H4 (cell line): ENCODE measurements at places on chromosomes 13 and 19.

GRCh38 chr13:87884884-87885283 is 213.7 kb downstream of the SLITRK5 start:
- DNase-seq: peak; percentile 51

DNA sequence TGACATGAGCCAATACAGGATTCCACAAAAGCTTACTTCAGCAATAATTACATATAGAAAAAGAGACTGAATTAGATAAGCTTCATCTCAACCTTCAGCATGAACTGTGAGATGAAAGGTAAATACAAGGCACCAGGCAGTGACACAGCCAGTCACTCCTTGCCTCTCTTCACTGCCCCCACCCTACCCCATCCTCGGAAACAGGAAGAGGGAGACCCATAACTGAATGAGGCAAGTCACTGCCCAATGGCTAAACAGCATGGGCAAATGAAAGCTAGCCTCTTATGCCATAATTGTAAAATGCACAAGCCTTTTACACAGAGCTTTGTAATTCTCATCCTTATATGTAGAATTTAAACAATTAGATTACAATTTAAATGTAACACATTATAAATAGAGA is 1.7 kb downstream of the ZNF160 start:
- no peak for DNase-seq

DNA sequence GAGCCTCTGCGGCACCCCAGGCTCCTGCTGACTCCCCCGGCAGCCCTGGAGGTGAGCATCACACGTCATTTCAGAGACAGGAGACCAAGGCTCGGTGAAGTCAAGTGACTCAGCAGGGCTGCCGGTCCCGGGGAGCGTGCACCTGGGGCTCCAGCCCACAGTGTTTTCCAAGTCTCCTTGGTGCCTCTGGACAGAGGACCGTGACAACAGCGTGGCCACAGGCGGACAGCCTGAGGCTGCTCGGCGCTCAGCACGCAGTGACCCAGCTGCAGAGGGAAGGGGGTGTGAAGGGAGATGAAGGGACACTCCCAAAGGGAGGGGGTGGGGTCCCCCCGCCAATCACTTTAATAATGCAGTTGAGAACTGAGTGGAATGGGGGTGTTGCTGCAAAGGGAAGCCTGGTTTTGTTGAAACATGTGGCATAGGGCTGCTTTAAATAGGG is 17.5 kb upstream of the ASPDH start:
- DNase-seq: no peak

- DNase-seq: no peak
Observed at GRCh38 chr13:95367309-95367843, 66.1 kb upstream of the ABCC4 start.

GRCh38 chr19:58394821-58395219 is 636 bp upstream of the RNF225 start:
- no peak for DNase-seq

DNA sequence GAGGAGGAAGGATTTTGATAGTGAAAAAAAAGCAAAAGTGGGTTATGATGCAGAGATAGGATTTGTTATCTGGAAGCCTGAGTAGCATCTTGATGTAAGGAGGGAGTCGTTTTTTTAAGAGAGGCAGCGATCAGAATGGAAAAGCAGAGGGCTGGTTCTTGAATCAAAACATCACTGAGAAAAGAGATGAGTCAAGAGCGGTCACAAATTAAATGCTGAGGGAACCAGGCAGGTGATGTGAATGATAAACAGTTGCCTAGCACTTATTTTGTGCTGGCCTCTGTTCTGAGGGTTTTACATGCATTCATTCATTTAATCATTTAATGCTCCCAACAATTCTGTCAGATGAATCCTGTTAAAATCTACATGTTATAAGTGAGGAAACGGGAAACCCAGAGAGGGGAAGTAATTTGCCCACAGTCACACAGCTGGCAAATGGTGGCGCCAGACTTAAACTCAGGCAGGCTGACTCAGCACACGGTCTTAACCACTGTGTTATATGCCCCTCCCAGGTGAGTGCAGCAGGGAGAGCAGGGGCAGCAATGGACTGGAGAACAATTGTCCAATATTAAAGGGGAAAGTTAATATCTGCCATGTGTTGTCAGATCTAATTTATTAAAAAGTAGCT is 21.4 kb downstream of the SIGLECL1 start:
- no peak for DNase-seq

- no peak for DNase-seq
Observed at GRCh38 chr13:66716538-66716937, 513.6 kb downstream of the PCDH9 start.

DNA sequence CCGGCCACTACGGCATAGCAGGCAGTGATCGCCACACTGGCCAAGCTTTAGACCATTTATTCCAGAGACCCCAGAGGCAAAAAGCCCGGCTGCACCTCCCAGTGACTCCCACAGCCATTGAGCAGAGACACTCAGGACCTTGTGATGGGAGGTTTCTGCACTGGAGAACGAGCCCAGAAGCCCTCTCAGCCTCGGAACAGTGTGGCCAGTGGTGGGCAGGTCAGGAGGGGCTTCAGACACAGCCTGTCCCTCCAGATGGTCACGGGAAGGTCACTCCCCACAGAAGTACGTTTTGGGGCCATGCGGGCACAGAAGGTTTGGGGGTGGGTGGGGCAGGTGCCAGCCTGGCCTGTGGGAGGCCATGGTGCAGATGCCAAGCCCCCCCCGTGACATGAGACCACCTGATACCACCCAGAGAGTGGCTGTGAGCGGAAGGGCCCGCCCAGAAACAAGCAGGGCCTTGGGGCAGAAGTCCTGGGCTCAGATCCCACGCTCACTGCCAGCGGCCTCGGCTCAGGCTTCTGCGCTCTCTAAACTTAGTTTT is 599 bp upstream of the F10 start:
- no peak for DNase-seq

DNA sequence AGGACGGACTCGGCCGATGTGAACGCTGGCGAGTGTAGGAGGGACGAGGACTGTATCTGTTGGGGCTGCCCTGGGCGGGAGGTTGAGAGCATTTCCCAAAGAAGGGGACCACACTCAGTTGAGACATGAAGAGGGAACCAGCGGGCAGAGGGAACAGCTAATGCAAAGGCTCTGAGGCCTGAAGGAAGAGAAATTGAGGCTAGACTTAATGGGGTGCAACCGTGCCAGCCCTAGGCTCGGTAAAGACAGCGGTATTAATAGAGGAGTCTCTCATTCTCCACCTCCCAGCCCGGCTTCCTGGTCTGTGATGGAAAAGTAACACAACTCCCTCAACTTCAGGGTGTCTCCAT is 1.1 kb downstream of the MPV17L2 start:
- no peak for DNase-seq

DNA sequence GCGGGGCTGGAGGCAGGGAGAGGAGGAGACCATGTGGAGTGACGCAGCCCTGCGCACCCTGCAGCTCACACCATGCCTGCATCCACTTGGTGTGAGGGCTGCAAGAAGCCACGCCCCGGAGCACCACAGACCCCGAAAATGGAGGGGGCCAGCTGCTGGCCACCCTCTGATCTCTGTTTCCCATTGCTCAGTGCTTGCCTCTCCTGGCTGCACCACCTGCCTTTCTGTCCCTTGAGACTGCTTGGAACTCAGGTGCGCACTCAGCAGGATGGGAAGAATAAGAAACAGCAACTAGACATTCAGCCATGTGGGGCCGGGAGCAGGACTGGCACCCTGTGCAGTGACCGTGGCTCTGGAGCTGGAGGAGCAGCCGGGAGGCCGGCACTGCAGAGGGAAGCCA is 64.0 kb downstream of the ANKRD10 start:
- DNase-seq: no peak

DNA sequence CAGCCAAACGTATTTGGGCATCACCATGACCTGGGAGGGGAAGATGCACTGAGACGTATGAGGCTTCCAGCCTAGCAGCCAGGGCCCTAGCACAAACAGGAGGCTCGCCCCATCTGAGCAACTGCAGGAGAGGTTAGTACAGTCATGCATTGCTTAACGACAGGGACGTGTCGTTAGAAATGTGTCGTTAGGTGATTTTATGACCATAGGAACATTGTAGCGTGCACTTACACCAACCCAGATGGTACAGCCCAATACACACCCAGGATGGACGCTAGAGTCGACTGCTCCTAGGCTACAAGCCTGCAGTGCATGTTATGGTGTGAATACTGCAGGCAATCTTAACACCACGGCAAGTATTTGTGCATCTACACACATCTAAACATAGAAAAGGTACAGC is 9.3 kb downstream of the CD177 start:
- no peak for DNase-seq

GRCh38 chr19:3357992-3358688 is 8.2 kb upstream of the NFIC start:
- DNase-seq: no peak

GRCh38 chr19:15296841-15297415 is 35.4 kb downstream of the BRD4 start:
- no peak for DNase-seq

- DNase-seq: peak; percentile 83
Observed at GRCh38 chr19:54035215-54036178, 28.2 kb downstream of the VSTM1 start.

- DNase-seq: no peak
Observed at GRCh38 chr13:33015791-33016323, 366 bp upstream of the KL start.

DNA sequence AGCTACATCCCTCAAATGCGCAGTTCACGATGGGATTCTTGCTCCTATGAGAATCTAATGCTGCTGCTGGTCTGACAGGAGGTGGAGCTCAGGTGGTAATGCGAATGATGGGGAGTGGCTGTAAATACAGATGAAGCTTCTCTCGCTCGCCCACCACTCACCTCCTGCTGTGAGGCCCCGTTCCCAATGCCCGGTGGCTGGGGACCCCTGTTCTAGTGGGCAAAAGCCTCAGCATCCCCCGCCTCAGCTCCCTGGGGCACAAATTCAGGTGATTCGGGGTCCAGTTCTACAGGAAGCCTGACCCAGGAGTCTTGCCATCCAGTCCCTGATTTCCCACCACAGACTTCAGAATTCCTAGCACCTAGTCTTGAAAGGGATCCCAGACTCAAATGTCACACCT is 3.7 kb downstream of the RETN start:
- no peak for DNase-seq

- no peak for DNase-seq
Observed at GRCh38 chr13:67298297-67298696, 68.2 kb upstream of the PCDH9 start.

- DNase-seq: no peak
Observed at GRCh38 chr13:104632736-104633135, 1566.5 kb upstream of the SLC10A2 start.

DNA sequence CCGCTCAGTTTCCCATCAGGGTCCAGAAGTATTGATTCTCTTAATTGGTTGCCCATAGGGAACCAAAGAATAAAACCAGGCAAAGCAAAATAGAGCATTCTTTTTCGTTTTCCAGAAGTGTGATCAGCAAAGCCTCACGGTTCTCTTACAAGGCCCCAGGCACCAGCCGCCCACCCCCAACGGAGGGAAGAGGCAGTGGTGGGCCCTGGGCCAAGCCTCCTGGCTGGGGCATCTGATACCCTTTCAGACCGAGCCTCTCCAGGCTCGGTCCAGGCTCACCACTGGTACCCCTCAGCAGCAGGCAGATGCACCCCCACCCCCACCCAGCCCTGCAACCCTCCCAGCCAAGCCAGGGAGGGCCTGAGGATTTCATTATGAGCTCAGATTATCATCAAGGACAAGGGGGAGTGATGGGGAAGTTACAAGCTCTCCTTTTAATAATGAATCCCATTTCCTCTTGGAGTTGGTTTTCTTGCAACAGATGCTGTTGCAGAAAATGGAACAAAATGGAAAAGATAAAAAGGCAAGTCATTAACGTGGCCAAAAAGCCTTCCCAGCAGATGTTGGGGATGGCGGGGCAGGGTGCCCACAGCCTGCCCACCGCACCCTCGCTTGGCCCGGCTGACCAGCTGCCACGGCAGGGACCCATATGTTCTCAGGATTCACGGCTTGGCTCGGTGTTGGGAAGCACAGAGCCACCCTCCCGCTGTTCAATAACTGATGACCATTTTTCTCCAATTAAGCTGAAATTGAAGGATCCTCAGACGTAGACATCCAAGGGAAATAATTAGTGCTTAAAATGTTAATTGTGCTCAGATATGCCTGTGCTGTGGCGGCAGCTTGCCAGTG is 45.9 kb upstream of the KCTD15 start:
- no peak for DNase-seq

GRCh38 chr13:113322043-113322461 is 25.0 kb downstream of the LAMP1 start:
- DNase-seq: no peak

DNA sequence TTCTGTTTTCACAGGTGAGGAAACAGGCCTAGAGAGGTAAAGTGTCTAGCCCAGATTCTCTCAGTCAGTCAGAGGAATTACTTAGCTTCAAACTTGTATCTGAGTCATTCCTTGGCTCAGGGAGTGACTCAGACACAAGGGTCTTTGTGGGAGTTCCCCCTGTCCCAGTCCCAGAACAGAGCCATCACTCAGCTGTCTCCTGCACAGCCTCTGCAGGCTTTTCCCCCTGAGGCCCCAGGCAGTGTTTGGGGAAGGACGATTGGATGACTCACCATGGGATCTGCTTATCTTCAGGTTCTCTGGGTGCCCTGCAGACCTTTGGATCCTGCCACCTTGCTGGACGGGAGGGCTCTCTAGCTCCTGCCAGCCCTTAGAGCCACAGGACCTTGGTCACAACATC is 13.2 kb downstream of the ZNF793 start:
- DNase-seq: peak; percentile 15

- no peak for DNase-seq
Observed at GRCh38 chr13:52950436-52950956, 78.1 kb upstream of the OLFM4 start.

DNA sequence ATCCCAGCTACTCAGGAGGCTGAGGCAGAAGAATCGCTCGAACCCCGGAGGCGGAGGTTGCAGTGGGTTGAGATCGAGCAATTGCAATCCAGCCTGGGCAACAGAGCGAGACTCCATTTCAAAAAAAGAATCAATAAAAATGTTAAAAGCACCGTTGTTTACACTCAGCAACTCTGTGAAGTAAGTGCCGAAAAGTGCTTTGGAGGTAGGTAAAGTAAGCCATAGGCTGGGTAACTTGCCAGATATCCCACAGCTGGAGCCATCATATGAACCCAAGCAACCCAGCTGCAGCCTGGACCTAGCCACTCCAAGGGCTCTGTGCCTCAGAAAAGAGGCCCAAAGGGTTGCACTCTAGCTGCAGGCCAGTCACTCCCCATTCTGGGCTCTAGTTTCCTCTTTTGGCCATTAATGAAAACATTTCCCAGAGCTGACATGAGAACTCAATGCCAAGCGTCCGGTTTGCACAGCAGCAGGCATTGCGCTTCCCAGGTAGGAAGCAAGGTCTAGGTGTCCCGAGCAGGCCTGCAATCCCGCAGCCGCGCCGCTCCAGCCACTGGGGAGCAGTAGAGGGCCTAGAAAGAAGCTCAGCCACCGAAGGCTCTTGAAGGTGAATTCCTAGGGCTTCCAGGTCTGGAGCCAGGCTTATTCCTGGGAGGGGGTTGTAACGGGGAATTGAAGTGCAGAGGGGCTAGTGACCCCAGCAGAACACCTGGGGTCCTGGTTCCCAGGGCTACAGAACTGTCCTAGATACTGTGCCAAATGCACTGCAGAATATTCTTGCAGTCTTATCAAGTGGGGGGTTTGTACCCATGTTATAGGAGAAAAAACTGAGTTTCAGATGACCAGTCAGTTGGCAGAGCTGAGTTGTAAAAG is 4.1 kb upstream of the CD79A start:
- DNase-seq: peak; percentile 67
